GM23338 (cell line): ENCODE measurements at places on chromosomes 5 and 9. TPM values are rescaled to one million over a fixed set of nuclear protein-coding genes. Genes with fewer than 3 reads are reported as not detected.

The PCDHA1 gene
- 1.6 and 3.2 TPM in 2 replicates for total RNA-seq

DNA sequence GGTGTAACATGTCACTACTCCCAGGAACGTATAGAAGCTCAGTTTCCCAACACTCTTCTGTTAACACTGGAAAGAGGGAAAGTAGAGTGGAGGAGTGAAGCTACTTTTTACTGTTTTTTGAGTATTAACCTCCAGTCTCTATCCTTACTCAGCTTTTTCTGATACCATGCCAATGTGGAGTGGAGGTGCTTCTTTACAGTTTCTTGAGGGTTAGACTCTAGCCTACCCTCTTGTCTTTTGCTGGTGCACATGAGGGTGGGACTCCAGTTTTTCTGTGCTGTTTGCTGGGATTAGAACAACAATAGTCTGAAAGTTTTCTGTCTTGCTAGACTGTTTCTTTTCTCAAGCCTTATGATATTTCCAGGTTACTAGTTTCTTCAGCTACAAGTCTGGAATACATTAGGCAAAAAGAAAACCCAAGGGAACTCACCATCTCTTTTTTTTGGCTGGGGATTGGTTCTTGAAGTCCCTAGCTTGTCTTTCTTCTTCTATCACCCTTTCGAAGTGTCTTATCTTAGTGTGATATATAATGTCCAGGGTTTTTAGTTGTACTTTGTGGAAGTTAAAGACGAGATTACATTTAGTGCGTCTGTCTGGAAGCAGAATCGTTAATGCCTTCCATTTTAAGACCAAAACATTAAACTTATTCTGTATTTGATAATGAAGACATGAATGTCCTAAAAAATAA, 35.9 kb downstream of the PRR16 start:
- H3K4me1 ChIP-seq, result no peaks in the 10 kb centered on the region
- no peak overlapping the region for H3K4me3 ChIP-seq
- no peaks in the 10 kb centered on the region for H3K36me3 ChIP-seq
- no peak for DNase-seq
- no peak overlapping the region for H3K27ac ChIP-seq

- H3K27me3 ChIP-seq, result no peaks in the 10 kb centered on the region
- H3K27ac ChIP-seq, result no peak overlapping the region
- no peaks in the 10 kb centered on the region for H3K36me3 ChIP-seq
These were observed 18.9 kb upstream of the SPTLC1 start for GRCh38 chr9:92133949-92134604.

GRCh38 chr9:114299286-114300152, 23.4 kb upstream of the ORM1 start:
- no peak for DNase-seq
- H3K27ac ChIP-seq, result no peak overlapping the region
- peaks cover 17% of the 10 kb centered on the region for H3K36me3 ChIP-seq

GRCh38 chr5:1765880-1766235, 33.8 kb downstream of the MRPL36 start:
- H3K27me3 ChIP-seq, result no peaks in the 10 kb centered on the region
- H3K27ac ChIP-seq, result no peak overlapping the region
- no peak for DNase-seq
- H3K4me1 ChIP-seq, result no peaks in the 10 kb centered on the region

GRCh38 chr5:132095077-132095410, 21.5 kb downstream of the CSF2 start:
- no peak overlapping the region for H3K4me3 ChIP-seq
- no peaks in the 10 kb centered on the region for H3K4me1 ChIP-seq
- no peaks in the 10 kb centered on the region for H3K36me3 ChIP-seq
- no peaks in the 10 kb centered on the region for H3K27me3 ChIP-seq

DNA sequence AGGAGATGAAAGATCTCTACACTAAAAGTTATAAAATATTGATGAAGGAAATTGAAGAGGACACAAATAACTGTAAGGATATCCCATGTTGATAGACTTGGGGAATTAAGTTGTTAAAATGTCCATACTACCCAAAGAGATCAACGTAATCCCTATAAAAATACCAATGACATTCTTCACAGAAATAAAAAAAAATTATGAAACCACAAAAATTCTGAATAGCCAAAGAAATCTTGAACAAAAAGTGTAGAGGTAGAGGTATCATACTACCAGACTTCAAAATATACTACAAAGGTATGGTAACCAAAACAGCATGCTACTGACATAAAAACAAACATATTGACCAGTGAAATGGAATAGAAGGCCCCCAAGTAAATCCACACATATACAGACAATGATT, 71.5 kb upstream of the ELL2 start:
- DNase-seq, result no peak
- H3K27ac ChIP-seq, result no peak overlapping the region
- H3K36me3 ChIP-seq, result no peaks in the 10 kb centered on the region

DNA sequence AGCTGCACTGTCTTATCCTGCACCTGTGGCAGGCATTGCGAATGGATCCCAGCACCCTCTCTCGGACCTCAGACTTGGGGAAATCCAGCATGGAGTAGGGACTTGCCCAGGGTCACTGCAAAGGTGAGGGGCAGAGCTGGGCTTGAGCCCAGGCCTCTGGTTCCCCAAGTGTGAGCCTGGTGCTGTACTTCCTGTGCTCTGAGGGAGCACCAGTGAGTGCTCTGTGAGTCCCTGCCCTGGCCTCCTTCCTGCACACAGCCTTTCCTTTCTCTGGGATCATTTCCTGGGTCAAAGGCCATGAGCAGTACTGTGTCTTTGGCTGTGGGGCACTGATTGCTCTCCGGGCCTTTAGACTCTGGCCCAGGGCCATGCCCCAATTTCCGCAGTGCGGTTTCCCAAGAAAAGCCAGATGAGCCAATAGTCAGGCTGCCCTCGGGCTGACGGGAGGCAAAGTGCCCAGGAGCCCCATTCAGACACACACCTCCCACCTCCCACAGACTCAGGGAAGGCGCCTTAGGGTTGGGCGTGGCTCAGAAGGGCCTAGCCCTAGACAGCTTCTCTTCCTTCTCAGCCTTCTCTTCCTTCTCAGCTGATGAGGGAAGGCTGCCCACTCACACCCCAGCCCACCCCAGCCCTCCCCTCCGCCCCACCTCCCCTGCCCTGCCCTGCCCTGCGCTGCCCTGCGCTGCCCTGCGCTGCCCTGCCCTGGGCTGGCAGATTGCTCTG, 23.3 kb upstream of the TRIM14 start:
- no peak overlapping the region for H3K27ac ChIP-seq
- no peak overlapping the region for H3K4me3 ChIP-seq
- H3K27me3 ChIP-seq, result no peaks in the 10 kb centered on the region
